IgD-negative memory B cell (primary cell): ENCODE measurements at places on chromosomes 6 and 20. TPM values are rescaled to one million over a fixed set of nuclear protein-coding genes. Genes with fewer than 3 reads are reported as not detected.

ANGPT4 gene
- polyA plus RNA-seq: not detected

SPEF1 gene
- polyA plus RNA-seq: not detected

TAAR5 gene
- not detected for polyA plus RNA-seq

PGC gene
- not detected for polyA plus RNA-seq

CD83 gene
- 43.8 TPM for polyA plus RNA-seq

FKBP1C gene
- not detected for polyA plus RNA-seq

ACSS2 gene
- polyA plus RNA-seq: 4.2 TPM

DNAH8 gene
- 0.94 TPM for polyA plus RNA-seq

HLA-DQB2 gene
- polyA plus RNA-seq: 121 TPM
